Fibroblast of skin of back (primary cell): ENCODE measurements at places on chromosomes 6 and 20.
A peak's percentile ranks its signal among the peaks of the same experiment; 100 is the strongest.

GRCh38 chr6:111711476-111711875 lies 105.8 kb upstream of the TRAF3IP2 start:
- DNase-seq = peak; percentile 31

DNA sequence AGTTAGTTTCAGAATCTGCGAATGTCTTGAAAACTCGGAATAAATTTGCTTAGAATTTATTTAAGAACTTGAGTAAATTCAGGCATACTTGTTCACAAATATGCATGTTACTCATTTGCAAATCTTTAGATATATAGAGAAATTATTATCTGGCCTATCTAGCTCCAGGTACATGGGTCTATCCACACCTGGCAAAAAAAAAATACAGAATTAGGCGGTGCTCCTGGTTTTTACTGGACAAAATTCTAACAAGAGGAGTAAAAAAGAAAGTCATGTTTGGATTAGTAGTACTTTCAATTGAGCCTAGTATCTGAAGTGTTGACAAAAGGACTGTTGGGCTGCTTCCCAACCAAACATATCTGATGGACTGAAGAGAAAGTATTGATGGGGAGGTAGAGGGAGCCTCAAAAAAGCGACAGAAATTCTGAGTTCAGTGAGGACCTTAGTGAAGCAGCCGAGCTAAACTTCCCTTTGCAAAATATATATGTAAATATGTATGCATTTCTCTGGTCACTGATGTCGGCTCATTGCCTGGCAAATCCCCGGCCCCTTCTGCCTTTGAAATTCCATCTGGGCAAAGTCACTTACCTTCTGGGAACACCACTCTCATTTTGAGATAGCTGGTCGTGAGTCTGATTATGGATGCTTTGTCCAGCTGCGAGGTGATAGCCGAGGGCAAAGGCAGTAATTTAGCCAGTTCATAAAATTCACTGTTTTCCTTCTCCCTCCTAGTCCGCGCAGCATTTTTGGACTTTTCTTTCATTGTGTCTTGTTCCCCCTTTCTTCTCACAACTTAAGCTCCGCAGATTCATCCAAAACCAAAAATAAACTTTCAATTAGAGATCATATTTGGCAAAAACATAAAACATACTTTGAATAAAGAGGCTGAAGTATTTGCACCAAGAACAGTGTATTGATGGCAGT lies 1.8 kb downstream of the SIM1 start:
- peak; percentile 36 for DNase-seq

DNA sequence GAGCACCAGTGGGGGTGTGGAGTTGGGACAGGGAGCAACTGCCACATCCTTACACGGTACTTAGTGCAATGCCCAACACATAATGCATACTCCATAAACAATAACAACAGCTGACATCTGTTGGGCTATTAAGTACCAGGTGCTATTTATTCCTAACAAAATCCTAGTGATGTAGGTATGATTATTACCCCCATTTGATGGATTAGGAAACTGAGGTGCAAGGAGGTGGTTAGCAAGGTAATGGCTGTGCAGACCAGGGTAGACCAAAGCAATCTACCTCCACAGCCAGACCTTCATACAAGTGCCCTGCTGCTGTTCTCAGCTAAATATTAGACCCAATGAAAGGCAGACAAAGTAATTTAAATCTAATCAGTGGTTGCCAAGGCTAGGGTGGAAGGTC lies 36.8 kb downstream of the SLC13A3 start:
- no peak for DNase-seq

- DNase-seq = no peak
Observed at GRCh38 chr20:49660912-49661311, 52.8 kb downstream of the B4GALT5 start.

DNA sequence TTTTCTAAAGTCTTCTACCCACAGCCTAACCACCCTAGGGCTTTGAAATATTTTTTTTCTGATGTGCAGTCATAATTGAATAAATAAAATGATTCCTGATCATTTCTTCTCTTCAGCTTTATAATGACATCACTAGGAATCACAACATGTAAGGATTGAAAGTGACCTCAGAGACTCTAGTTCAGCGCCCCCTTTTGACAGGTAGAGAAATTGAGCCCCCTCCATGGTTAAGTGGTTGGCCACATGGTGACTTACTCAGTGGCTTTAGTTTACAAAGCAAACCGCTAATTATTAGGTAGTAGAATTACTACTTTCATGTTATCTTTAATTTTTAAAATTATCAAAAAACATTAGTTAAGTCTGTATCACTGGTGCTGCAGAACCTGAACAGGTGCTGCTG lies 13.3 kb upstream of the SLC2A12 start:
- DNase-seq = peak; percentile 40

- no peak for DNase-seq
Observed at GRCh38 chr6:156787569-156788492, 10.7 kb downstream of the ARID1B start.

DNA sequence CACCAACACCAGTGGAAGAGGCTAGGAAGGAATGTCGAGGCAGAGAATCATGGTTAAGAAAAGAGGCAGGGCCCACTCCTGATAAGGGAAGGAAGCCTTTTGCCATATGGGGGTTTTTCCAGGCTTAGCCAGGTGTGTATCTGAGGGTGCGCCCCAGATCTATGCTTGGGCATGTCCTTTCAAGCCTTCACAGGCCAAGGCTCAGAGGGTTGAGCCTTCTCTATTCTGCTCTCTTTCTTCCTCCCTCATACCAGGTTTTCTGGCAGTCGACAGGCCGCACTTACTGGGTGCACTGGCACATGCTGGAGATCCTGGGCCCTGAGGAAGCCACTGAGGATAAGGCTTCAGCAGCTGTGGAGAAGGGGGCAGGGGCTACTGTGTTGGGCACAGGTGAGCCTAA lies 4.7 kb downstream of the CUL9 start:
- DNase-seq = no peak

DNA sequence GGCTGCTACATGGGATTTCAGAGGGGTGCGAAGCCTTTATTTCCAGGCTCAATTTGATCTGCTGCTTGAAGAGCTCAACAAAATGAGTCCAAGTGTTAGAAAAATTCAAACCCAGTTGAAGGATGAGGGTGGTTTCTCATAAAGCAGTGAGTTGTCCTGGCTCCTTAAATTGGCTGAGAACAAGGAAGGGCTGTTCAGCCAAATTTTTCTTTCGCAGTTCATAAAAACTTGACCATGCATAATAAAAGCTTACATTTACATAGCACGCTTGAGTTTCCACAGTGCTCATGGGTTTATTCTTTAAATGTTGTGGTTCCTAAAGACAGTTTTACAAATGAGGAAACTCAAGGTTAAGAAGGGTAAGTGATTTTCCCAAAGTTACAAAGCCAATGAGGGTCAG lies 174.4 kb upstream of the FOXA2 start:
- DNase-seq = no peak

DNA sequence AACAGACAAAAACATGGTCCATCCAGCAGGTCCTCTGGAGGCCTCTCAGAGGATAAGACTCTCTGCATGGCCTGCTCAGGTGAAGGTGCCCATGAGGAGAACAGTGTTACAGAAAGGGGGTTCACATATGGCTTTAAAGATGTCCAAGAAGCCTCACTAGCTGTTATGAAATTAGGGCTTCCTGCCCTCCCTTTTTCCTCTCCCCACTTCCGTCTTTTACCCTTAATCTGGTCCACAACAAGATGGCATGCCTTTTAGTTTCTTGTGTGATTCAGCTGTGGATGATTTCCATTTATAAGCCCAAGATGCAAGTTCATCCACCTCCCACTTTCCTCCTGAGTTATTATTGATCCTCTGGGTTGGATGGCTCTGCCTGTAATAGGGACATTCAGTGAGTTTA lies 14.0 kb downstream of the GCNT2 start:
- no peak for DNase-seq

DNA sequence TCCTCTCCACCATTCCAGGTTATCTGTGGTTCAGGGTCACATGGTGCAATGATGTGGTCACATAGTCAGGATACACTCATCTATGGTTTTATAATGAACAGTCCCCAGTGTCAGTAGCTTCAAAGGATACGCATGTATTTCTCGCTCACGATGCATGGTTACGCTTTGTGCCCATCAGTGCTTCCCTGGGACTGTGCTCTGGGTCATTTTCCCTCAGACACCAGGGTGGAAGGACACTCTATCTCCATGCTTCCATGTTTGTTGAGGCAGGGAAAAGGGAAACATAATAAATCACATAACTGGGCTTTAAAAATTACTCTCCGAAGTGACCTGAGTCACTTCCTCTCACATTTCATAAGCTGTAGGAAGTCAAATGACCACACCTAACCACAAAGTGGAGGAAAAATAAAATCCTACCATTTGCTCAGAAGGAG lies 394.8 kb upstream of the NOX3 start:
- peak; percentile 30 for DNase-seq

GRCh38 chr20:57867181-57867803 lies 157.5 kb upstream of the PMEPA1 start:
- no peak for DNase-seq
